Hepatocyte (in vitro differentiated cells): ENCODE measurements at places on chromosomes 12 and 14. TPM values are rescaled to one million over a fixed set of nuclear protein-coding genes. Genes with fewer than 3 reads are reported as not detected.

- no peak overlapping the region for H3K27ac ChIP-seq
- no peaks in the 10 kb centered on the region for H3K27me3 ChIP-seq
- no peak overlapping the region for H3K4me3 ChIP-seq
- DNase-seq: no peak
- H3K4me1 ChIP-seq: peaks cover 13% of the 10 kb centered on the region
These were observed 34.3 kb upstream of the TXNRD1 start for GRCh38 chr12:104181313-104181712.

DNA sequence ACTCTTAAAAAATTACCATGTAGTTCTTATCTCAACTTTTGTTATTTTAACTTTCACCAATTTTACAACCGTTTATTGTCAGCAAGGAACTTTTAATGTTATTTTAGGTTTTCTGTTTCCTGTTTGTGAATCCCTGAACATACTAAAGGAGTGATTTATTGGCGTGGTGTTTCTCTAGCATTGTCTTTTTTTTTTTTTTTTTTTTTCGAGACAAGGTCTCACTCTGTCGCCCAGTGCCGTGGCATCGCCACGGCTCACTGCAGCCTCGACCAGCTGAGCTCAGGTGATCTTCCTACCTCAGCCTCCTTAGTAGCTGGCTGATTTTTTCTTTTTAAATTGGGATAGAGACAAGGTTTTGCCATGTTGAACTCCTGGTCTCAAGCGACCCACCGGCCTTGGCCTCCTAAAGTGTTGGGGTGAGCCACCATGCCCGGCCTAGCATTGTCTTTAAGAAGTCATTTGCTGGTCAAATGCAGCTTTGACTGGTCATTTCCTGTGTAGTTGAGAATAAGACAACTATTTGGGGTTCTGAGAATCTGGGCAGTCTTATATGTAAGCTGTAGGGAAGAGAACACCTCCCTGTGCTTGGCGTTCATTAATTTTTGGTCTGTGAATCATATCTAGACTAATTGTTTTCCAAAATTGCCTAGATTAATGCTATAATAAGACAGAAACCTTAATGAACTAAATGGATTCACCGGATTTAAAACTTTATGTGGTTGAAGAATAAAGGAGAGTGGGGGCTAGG lies 2.1 kb downstream of the WASHC4 start:
- no peaks in the 10 kb centered on the region for H3K27me3 ChIP-seq
- peak; percentile 6 for DNase-seq
- no peaks in the 10 kb centered on the region for H3K36me3 ChIP-seq
- H3K4me3 ChIP-seq: peak overlapping the region; percentile 46

DNA sequence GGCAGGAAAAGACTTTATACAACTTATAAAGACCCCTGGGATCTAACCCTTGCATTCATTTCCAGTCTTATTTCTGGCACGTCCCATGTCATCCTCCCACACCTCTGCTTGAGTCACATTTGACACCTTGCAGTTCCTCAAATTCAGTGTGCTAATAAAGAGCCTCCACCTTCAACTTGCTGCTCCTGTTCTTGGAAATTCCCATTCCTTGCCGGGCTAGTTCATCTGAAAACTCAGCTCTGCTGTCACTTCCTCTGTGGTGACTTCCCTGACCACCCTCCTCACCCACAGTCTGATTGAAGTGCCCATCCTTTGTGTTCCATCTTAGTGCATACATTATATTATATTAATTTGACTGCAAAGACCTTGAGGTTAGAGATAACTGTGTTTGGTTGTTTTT lies 37.4 kb upstream of the PSMA6 start:
- no peaks in the 10 kb centered on the region for H3K4me1 ChIP-seq
- H3K4me3 ChIP-seq: no peak overlapping the region
- H3K36me3 ChIP-seq: no peaks in the 10 kb centered on the region
- H3K27ac ChIP-seq: no peak overlapping the region
- DNase-seq: no peak

GRCh38 chr12:49609059-49609874 lies 3.8 kb upstream of the FAM186B start:
- no peaks in the 10 kb centered on the region for H3K27me3 ChIP-seq
- no peaks in the 10 kb centered on the region for H3K4me1 ChIP-seq
- H3K36me3 ChIP-seq: no peaks in the 10 kb centered on the region
- no peak for DNase-seq
- no peak overlapping the region for H3K4me3 ChIP-seq

DNA sequence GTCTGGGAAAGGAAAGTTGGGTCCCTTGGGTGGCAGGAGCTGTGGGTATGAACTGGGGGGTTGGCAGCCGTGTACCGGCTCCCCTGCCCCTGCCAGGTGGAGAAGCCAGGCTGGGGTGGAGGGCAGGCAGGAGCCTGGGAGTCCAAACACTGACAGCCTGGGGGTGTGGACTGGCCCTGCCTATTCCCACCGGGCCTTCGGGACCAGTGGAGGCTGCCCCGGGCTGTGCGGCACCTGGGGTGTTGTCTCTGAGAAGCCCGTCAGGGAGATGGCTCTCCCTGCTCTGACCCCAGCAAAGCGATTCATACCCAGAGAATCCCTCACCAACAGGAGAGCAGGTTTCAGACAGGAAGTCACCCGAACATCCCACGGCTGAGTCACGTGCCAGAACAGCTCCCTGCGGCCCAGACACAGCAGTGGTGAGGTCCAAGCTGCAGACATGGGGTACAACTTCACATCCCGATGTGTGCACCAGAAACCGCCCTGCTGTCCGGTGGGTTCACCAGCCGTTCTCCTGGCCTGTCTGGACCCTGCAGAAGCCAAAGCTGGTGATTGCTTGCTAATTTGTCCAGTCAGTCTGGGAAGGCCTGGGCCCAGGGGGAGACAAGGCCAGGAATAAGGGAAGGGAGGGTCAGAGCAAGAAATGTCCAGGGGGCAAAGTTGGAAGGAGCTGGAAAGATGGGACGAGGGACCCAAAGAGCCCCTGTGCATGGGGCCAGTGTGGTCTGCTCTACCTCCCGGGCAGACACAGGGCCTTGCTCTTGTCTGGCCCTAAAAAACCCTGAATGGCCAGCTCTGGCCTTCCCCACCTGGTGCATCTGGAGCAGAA lies 2.1 kb upstream of the GPR132 start:
- H3K4me3 ChIP-seq: no peak overlapping the region
- H3K36me3 ChIP-seq: no peaks in the 10 kb centered on the region
- DNase-seq: no peak
- peaks cover 8% of the 10 kb centered on the region for H3K4me1 ChIP-seq
- no peak overlapping the region for H3K27ac ChIP-seq

GRCh38 chr12:59972905-59973304 lies 377.1 kb downstream of the SLC16A7 start:
- H3K27me3 ChIP-seq: no peaks in the 10 kb centered on the region
- H3K36me3 ChIP-seq: no peaks in the 10 kb centered on the region
- no peak for DNase-seq
- H3K4me1 ChIP-seq: no peaks in the 10 kb centered on the region

DNA sequence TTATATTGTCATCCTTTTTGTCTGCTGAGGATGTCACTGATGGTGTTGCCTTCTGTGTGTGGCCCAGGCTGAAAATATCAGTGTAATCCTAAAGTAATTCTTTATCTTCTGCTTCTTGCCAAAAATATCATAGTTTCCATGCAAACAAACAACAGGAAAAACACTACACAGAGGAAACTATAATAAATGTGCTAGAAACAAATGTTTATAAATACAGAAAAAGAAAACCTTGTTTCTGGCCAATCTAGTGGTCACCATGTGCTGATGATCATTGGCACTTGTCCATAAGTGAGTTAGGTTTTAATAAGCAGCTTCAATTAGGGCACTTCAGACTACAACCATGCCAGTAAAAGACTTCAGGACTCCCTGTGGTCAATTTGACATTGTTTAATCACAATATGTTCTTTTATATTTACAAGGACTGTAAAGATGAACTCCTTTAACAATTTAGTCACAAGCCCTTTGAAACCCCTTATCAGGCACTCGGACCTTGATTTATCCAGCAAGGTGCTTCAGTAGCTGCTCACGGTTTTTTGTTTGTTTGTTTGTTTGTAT lies 124.8 kb downstream of the TMTC3 start:
- no peaks in the 10 kb centered on the region for H3K36me3 ChIP-seq
- no peaks in the 10 kb centered on the region for H3K27me3 ChIP-seq
- H3K4me1 ChIP-seq: no peaks in the 10 kb centered on the region
- H3K4me3 ChIP-seq: no peak overlapping the region

DNA sequence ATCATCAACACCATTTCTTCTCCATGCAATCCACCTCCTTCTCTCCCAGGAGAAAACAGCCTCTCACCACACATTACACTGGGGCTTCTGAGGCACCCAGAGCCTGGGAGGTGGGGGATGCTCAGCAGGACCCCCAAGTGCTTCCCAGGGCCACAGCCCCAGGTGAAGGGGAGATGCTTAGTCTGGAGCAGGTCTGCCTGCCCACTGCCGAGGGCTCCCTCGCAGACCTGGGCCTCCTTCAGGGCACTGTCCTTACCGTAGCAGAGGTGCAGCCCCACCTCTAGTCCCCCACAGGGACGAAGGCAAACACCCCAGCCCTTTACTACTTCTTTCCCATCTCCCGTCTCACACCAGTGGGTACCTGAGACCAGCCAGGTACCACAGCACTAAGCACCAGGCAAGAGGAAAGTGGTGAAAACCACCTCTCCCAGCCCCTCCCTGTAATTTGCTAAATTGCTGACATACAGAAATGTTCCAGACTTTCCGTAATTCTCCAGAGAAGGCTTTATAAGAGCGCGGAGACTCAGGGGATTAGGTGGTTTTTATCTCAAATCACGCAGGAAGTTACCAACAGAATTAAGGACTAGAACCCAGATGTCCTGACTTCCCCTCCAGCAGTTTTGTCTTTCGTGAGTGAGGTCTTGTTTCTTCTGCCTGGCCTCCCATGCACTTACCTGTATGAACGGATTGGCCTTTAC lies 59.0 kb downstream of the PLEKHG3 start:
- H3K27ac ChIP-seq: peak overlapping the region; percentile 92
- no peak for DNase-seq
- H3K4me3 ChIP-seq: no peak overlapping the region
- peaks cover 61% of the 10 kb centered on the region for H3K4me1 ChIP-seq

- peak overlapping the region; percentile 80 for H3K27ac ChIP-seq
- peak; percentile 60 for DNase-seq
- H3K27me3 ChIP-seq: no peaks in the 10 kb centered on the region
- H3K36me3 ChIP-seq: no peaks in the 10 kb centered on the region
These were observed 1.1 kb downstream of the IPO8 start for GRCh38 chr12:30694412-30695198.

DNA sequence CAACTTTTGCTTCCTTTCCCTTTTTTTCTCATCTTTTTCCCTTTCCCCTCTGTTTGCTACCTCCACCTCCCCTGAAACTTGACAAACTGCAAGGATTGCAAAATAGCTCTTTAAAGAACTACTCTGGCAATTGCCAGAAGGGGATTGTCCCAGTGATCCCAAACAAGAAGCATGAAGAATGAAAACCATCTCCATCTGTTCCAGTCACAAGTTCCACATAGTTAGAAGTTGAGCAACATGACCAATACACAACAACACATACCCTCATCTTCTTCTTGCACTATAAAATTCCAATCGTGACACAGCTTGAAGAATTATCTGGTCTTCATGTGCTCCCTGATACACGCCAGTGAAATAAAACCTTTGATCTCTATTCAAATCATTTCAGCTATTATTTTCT lies 93.7 kb upstream of the USP15 start:
- DNase-seq: no peak
- no peaks in the 10 kb centered on the region for H3K4me1 ChIP-seq
- peaks cover 3% of the 10 kb centered on the region for H3K27me3 ChIP-seq
- no peak overlapping the region for H3K4me3 ChIP-seq
- H3K36me3 ChIP-seq: no peaks in the 10 kb centered on the region
- no peak overlapping the region for H3K27ac ChIP-seq

DNA sequence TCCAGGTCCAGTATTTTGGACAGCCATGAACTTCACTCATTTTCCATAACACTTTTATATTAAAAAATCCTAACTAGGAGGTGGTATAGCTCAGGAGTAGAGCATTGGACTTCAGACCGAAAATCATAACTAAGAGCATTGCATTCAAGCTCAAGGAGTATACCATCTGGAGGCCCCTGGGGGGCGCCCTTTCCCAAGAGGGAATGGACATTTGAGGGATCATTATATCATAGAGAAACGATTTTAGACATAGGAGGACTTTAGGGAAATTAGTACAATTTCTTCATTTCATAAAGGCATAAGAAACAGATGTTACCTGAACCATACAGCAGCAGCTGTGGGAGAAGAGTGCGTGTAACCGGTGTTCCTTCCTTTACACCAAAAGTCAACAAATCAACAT lies 5.2 kb upstream of the ATG14 start:
- no peaks in the 10 kb centered on the region for H3K27me3 ChIP-seq
- H3K27ac ChIP-seq: no peak overlapping the region
- DNase-seq: peak; percentile 34
- H3K36me3 ChIP-seq: no peaks in the 10 kb centered on the region

GRCh38 chr14:49526101-49526500 lies 60.1 kb downstream of the RPS29 start:
- H3K27ac ChIP-seq: no peak overlapping the region
- no peaks in the 10 kb centered on the region for H3K36me3 ChIP-seq
- no peaks in the 10 kb centered on the region for H3K27me3 ChIP-seq
- no peak for DNase-seq

DNA sequence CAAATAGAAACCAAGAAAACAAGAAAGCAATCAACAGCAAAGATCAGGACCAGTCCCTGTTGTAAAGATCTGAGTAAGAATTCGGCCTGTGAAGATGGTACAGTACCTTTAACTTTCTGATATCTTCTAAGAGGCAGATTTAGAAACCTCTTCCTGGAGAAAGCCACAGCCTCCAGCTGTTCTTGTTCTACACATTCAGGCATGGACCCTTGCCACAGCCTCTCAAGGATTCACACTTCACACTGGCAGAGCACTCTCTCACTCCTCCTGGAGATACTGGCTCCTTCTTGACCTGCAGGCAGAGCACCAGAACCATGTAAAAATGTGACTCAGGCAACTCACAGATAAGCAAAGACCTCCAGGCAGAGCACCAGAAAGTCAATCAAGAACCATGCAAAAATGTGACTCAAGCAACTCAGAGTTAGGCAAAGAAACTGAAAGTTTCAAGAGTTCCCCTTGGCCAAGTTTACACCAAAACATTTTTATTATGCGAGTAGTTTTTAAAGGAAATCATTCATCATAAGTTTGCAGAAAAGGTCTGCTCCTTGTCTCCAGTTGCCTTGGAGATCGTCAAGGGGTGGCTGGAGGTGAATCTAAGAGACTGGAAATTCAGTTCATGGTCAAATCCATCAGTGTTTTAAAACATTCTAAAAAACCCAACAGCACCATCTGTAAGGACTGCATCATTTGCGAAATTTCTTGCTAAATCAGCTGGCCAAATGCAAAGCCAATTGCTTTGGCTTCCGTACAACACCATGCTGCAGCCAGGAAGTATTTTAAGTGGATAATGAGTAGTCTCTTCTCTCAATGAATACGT lies 119.3 kb upstream of the MDM1 start:
- peaks cover 27% of the 10 kb centered on the region for H3K4me1 ChIP-seq
- H3K4me3 ChIP-seq: no peak overlapping the region
- no peaks in the 10 kb centered on the region for H3K27me3 ChIP-seq
- H3K36me3 ChIP-seq: no peaks in the 10 kb centered on the region
- peak; percentile 13 for DNase-seq
- H3K27ac ChIP-seq: no peak overlapping the region

Gene SPPL3
- 67.3 and 67.5 TPM in 2 replicates for polyA plus RNA-seq

Gene HDAC7
- 41.2 and 45.5 TPM in 2 replicates for polyA plus RNA-seq

Gene RPGRIP1
- not detected in 2 replicates for polyA plus RNA-seq

Gene IFNG
- not detected in 2 replicates for polyA plus RNA-seq

Gene KRT3
- 0.43 TPM in 1 of 2 replicates, not detected in the other for polyA plus RNA-seq
